CD4-positive, alpha-beta T cell treated with Interleukin-15 for 4 hours (primary cell): ENCODE measurements at places on chromosomes 7 and 10.

DNA sequence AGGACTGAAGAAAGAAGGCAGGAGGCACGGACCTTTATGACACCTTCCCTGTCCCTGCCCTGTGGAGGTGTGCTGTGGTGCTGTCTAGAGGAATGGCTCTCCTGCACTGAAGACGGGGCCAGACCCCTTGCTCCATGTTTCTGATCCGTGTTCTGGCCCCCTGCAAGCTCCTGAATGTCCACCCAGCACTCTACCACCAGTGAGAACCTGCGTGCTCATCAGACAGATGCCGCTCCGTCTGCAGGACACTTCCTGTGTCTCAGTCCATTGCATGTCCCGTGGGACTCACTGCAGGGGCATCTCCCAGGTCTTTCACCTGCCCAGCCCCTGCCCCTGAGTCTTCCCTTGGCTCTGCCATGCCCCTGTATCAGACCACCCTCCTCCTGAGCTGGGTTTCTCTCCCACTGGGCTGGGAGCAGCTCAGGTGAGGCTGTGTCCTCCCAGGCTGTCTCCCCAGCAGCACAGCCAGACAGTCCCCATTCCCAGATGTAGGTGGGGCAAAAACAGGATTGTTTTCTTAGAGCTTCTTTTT, 278.3 kb upstream of the ZNF32 start:
- DNase-seq = no peak

- DNase-seq = no peak
Observed at GRCh38 chr7:16695621-16696237, 49.7 kb downstream of the BZW2 start.

DNA sequence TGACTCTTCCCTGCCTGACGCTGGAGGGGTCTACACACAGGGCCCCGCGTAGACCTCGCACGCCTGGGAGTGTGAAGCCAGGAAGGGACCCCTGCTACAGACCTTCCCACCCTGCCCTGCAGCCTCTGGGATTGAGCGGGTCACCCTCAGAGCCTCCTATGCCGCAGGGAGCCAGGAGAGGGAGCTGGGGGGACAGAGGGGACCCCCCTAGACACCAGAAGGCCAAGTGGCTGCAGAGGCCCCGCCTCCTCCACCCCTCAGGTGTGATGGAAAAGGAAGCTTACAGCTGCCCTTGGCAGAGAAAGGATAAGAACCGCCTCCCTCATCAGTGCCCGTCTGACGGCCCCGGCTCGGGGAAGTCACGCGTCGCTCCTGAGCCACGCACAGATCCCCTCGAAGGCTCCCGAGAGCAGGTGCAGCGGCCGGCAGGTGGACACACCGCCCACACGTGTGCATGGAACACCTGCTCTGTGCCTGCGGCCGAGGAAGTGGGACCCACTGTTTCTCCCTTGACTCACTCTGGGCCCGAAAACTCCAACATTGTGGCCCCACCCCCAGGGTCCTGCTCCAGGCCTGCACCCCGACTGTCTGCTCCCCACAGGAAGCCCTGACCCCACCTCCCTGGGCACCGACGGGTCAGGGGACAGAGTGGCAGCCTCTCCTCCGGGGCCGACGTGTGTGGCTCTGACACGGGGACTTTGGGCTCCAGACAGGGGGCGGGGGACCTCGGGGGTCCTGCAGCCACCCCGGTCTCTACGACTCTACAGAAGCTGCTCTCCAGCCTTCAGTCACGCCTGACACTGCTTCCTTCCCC, 73.3 kb downstream of the MICALL2 start:
- no peak for DNase-seq

DNA sequence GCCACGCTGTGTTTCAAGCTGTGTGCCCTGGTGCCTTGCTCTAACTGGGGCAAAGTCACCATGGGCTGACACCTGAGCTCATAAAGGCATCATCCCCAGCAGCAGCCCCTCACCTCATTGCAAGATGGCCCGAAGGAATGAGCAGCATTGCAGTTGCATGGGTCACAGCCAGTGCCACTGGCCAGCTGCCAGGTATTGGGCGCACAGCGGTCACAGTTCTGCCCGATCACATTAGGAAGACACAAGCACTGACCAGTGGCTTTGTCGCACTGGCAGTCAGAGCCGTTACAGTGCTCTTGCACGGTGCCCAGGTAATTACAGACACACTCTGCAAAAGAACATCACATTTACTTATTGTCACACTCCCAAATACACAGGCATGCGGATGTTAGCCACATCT, 51.1 kb downstream of the LAMB1 start:
- DNase-seq = no peak

DNA sequence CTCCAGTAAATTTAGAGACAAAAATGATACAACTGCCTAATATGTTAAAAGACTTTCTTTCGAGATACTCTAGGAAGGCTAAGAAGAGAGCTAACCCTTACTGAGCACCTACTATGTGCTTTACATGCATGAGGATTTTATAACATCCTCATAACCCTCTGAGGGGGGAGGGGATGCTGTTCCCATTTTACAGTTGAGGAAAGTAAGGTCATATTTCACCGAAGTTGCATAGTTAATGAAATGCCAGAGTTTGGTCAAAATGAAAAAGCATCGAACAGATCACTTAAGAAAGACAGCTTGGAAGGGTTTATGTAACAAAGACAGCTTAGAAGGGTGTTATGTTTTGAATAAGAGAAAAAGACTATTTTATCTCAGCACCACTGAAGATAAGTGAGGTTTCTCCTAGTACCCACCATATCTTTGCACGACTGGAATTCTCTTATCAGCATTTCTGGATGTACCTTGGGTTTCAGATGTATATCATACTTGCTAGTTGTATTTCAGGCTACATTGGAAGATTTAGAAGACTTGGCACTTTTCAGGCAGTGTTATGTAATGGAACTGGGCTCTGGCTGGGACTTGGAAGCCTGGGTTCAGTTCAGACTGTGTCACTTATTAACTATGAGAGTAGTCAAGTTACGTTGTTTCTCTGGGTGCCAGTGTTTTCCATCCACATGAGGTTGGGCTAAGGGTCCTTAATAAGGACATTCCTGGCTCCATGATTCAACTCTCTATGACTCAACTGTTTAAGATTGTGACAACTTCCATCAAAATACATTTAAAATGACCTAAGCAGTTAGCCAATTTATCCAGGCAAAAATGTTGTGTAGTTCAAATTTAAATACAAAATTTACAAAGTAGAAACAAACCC, 6.0 kb downstream of the RHOBTB1 start:
- DNase-seq = no peak

- DNase-seq = no peak
Observed at GRCh38 chr10:19961076-19962053, 145.1 kb downstream of the PLXDC2 start.

GRCh38 chr7:83547526-83547925, 101.4 kb downstream of the SEMA3E start:
- DNase-seq = no peak

DNA sequence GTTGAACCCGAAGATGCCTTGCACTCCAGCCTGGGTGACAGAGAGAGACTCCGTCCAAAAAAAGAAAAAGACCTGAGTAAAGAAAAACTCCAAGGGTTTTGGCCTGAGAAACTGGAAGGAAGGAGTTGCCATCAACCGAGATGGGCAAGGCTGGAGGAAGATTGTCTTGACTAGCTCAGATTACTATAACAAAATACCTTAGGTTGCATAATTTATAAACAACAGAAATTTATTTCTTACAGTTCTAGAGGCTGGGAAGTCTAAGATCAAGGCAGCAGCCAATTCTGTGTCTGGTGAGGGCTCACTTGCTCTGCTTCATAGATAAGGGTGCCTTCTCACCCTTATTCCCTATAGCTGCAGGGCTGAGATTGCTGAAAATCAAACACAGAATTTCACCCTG, 91.2 kb downstream of the CUL2 start:
- no peak for DNase-seq

GRCh38 chr10:119368991-119369869, 161.9 kb downstream of the GRK5 start:
- DNase-seq = no peak

DNA sequence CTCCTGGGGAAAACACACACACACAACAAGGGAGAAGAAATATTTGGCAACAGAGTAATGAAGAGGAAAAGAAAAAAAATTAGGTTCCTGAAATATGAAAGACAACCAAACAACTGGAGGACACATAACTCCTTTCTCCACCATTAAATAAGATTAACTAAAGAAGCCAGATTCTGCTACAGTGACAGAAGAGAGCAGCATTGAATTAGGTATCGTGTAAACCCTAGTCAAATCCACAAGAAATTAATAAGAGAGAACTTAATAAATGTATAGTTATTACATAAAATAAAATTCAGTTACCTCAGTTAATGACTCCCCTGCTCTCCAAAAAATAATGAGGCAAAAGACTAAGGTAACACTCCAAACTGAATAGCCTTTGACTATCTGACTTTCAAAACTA, 306.7 kb downstream of the CRPPA start:
- no peak for DNase-seq

- DNase-seq = no peak
Observed at GRCh38 chr7:18754766-18755165, 259.2 kb downstream of the HDAC9 start.

DNA sequence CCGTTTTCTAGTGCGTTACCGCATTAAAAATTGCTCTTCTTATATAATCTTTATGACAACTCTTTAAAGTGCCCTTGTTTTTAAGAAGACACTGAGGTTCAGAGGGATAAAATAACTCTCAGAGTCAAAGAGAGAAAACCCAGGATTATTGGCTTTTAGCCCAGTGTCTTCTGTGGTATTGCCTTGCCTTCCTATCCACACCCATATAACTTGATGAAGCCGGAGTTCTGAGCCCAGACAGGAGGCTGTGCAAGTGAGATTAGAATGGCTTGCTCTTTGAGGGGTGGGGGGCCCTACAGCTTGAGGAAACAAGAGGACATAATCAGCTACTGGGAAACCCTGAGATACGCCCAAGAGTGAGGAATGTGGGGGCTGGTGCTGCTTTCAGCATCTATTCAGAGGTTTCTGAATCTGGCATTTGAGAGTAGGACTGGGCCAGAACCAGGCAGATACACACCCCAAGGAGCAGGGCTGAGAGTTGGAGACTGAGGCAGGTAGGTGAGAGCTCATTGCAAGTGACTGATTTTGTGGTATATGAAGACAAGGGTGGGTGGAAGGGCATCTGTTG, 2.3 kb downstream of the PRXL2A start:
- no peak for DNase-seq

DNA sequence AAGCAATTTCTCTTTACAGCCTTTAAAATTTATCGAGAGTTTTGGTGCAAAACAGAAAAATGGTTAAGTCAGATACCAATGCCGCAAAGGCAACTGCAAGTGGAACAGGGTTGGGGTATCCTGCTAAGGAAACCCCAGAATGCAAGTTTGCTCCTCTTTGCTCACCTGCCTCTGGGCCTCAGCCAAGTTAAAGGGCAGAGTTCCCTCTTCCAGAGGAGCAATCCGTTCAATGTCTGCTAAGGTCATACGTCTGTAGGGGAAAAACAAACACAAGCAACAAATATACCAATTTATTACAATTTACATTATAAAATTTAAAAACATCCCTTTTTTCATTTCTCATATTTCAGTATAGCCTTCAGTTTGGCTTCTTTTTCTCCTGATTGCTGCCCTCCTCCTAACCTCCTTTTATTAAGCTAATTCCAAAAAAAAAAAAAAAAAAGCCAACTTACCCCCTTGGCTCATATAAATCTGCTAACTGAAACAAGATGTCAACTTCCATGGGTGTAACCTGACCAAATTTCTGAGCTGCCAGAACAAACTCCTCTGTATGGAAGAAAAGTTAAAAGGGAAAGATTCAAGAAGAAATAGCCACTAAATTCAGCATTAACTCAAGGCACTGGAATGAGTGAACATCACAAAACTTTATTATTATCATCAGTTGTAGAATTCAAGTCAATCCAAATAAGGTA, 132.6 kb downstream of the SLC25A13 start:
- no peak for DNase-seq

- no peak for DNase-seq
Observed at GRCh38 chr10:8095959-8096358, 41.5 kb downstream of the GATA3 start.

GRCh38 chr7:10588084-10588483, 385.6 kb upstream of the PHF14 start:
- DNase-seq = no peak

GRCh38 chr10:50310560-50311174, 59.4 kb upstream of the ASAH2 start:
- no peak for DNase-seq

DNA sequence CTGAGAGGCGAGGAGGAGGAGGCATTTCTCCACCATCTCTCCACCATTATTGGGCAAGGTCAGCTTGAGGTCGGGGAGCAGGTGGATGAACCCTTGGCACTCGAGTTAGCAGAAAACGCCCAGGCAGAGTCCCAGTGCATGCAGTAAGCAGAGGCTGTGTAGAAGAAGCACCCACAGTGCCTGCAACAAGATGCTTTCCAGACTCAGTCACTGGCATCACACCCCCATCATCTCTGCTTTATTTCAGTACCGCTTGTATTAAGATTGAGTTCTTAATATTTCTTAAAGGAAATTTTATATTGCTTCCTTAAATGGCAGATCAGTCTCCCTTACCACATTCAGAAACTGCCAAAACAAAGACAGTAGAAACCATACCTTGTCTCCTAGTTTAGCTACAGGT, 122.3 kb upstream of the PPIF start:
- DNase-seq = no peak

- no peak for DNase-seq
Observed at GRCh38 chr10:32951111-32951510, 6.9 kb downstream of the ITGB1 start.

GRCh38 chr10:71831646-71832552, 19.2 kb downstream of the PSAP start:
- no peak for DNase-seq

DNA sequence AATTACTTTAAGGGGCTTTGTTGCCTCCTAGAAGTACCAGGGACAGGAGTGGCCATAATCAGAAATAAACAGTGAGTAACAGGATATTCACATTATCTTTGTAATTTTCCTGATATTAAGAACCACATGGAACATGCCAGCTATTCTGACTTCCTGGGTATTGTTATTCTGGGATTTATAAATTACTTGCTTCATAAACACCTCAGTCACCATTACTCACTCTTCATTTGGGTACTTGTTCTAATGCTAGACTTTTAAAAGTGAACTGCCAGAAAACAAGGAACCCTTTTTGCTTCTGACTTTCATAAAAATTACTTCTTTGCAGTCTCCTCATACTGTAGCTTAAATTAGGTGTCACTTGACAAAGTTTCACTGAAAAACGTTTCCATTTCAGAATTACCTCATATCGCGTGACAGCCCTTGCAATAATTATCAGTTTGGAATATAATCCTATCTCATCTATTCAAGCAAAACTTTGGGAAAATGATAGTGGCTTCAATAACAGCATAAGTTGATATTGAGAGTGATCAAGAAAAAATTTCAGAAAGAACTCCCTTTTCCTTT, 29.8 kb downstream of the CABCOCO1 start:
- DNase-seq = no peak

DNA sequence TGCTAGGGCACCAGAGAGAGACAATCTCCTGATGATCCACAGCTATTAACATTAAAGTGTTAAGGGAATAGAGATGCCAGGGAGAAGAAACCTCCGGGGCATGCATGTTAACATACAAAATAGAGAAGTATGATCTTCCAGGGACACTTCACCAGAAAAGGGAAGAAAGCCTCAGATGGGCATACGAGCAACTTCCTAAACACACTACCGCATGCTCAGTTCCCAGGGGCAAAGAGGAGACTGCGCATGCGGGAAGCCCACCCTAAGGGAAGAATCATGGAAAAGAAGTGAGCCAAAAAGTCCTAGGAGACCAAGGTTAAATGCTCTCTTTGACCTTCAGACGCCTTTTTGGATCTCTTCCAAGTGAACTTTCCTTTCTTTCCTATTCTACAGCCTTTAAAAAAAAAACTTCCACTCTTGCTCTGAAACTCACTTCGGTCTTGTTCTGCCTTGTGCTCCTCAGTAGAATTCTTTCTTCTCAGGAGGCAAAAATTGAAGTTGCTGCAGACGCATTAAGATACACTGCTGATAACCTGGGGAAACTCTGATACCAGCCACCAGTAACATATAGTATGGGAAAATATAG, 1211.3 kb downstream of the REEP3 start:
- DNase-seq = no peak
